WTC11 (cell line): ENCODE measurements at places on chromosomes 3 and 15. TPM values are rescaled to one million over a fixed set of nuclear protein-coding genes. Genes with fewer than 3 reads are reported as not detected.

- H3K27me3 ChIP-seq: no peaks in the 10 kb centered on the region
- H3K36me3 ChIP-seq: no peaks in the 10 kb centered on the region; the same call in 1 of the 2 replicates
- no peak overlapping the region for H3K4me3 ChIP-seq
- no peak overlapping the region for H3K27ac ChIP-seq
- no peak for DNase-seq
These were observed 20.4 kb downstream of the SLC7A14 start for GRCh38 chr3:170565495-170565894.

Gene GHSR
- total RNA-seq: not detected in 3 replicates

Gene MYH15
- total RNA-seq: 0.09 to 0.16 TPM (median 0.14 TPM) in 3 replicates

GRCh38 chr15:50100486-50100885 lies 18.5 kb downstream of the ATP8B4 start:
- no peak overlapping the region for H3K27ac ChIP-seq
- H3K36me3 ChIP-seq: no peaks in the 10 kb centered on the region
- no peak for DNase-seq
- no peaks in the 10 kb centered on the region; the same call in 1 of the 2 replicates for H3K27me3 ChIP-seq

GRCh38 chr3:191329654-191330529 lies at the start of gene UTS2B:
TSS of gene UTS2B (minus strand) at chr3:191330526. CDS start at chr3:191282189, 48,337 bp downstream.
- H3K4me1 ChIP-seq: peaks cover 47% of the 10 kb centered on the region
- H3K36me3 ChIP-seq: no peaks in the 10 kb centered on the region
- H3K27ac ChIP-seq: peak within 1 kb of the TSS; percentile 83
- H3K27me3 ChIP-seq: peaks cover 33% of the 10 kb centered on the region

Gene CCR9
- total RNA-seq: not detected in 3 replicates

- DNase-seq: no peak
- H3K36me3 ChIP-seq: no peaks in the 10 kb centered on the region
- H3K4me3 ChIP-seq: no peak overlapping the region
- no peak overlapping the region for H3K27ac ChIP-seq
- no peaks in the 10 kb centered on the region for H3K4me1 ChIP-seq
- no peaks in the 10 kb centered on the region for H3K27me3 ChIP-seq
These were observed 13.9 kb downstream of the AADAC start for GRCh38 chr3:151827816-151828215.

- no peaks in the 10 kb centered on the region for H3K36me3 ChIP-seq
- no peak overlapping the region for H3K27ac ChIP-seq
- no peak overlapping the region for H3K4me3 ChIP-seq
- no peak for DNase-seq
- peaks cover 16% of the 10 kb centered on the region for H3K4me1 ChIP-seq
These were observed 58.8 kb downstream of the ARNT2 start for GRCh38 chr15:80462836-80463512.

DNA sequence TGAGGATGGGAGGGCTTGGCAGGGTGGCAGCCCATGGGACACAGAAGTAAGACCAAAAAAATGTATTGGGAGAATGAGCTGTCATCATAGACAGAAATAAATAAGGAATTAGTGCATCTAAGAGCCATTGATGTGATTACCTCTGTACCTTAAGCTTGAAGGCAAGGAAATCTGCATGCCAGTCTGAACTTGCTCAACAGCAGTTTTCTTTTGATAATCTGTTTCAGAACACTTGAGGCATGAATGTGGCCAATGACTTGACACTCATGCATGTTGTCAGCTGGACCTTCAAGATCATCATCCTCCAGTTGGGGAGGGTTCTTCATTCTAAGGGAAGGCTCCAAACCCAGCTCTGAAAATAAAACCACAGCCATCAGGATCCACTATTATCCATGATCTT lies 148.5 kb downstream of the DCLK3 start:
- peaks cover 17% of the 10 kb centered on the region for H3K4me1 ChIP-seq
- H3K36me3 ChIP-seq: no peaks in the 10 kb centered on the region
- H3K27ac ChIP-seq: no peak overlapping the region
- no peak for DNase-seq
- H3K27me3 ChIP-seq: no peaks in the 10 kb centered on the region; the same call in 1 of the 2 replicates
- no peak overlapping the region for H3K4me3 ChIP-seq

Gene GOLGA8K
- total RNA-seq: 1.1 to 1.5 TPM (median 1.2 TPM) in 3 replicates

- peak; percentile 65 for DNase-seq
- no peaks in the 10 kb centered on the region for H3K36me3 ChIP-seq
- no peaks in the 10 kb centered on the region for H3K27me3 ChIP-seq
- H3K27ac ChIP-seq: no peak overlapping the region
These were observed 182.4 kb downstream of the SHQ1 start for GRCh38 chr3:72665701-72666446.

- H3K4me1 ChIP-seq: no peaks in the 10 kb centered on the region
- no peak for DNase-seq
- H3K4me3 ChIP-seq: no peak overlapping the region
- H3K27ac ChIP-seq: no peak overlapping the region
These were observed 199.1 kb upstream of the AZI2 start for GRCh38 chr3:28547677-28548076.

GRCh38 chr3:183583331-183584245 lies 28.1 kb upstream of the KLHL6 start:
- H3K4me3 ChIP-seq: no peak overlapping the region
- H3K36me3 ChIP-seq: no peaks in the 10 kb centered on the region
- no peaks in the 10 kb centered on the region for H3K27me3 ChIP-seq
- H3K4me1 ChIP-seq: peaks cover 18% of the 10 kb centered on the region
- H3K27ac ChIP-seq: no peak overlapping the region

GRCh38 chr3:38121451-38121831 lies 15.5 kb downstream of the ACAA1 start:
- H3K4me3 ChIP-seq: no peak overlapping the region
- H3K27ac ChIP-seq: no peak overlapping the region
- DNase-seq: no peak

- H3K4me3 ChIP-seq: no peak overlapping the region
- no peak overlapping the region for H3K27ac ChIP-seq
- no peaks in the 10 kb centered on the region for H3K36me3 ChIP-seq
These were observed 110.9 kb downstream of the FRMD5 start for GRCh38 chr15:44084171-44084570.

- peak overlapping the region; percentile 60; the same call in 1 of the 2 replicates for H3K27ac ChIP-seq
- DNase-seq: no peak
- peaks cover under 1% of the 10 kb centered on the region for H3K36me3 ChIP-seq
- no peaks in the 10 kb centered on the region for H3K27me3 ChIP-seq
- H3K4me1 ChIP-seq: peaks cover 22% of the 10 kb centered on the region
- H3K4me3 ChIP-seq: no peak overlapping the region
These were observed 70.1 kb downstream of the GPR160 start for GRCh38 chr3:170107941-170108340.

GRCh38 chr3:14918356-14918860 lies 29.0 kb upstream of the NR2C2 start:
- no peak overlapping the region for H3K27ac ChIP-seq
- no peaks in the 10 kb centered on the region for H3K36me3 ChIP-seq
- H3K4me1 ChIP-seq: peaks cover 6% of the 10 kb centered on the region
- no peak overlapping the region for H3K4me3 ChIP-seq

GRCh38 chr3:45566196-45566595 lies 28.4 kb upstream of the LIMD1 start:
- DNase-seq: no peak
- H3K4me1 ChIP-seq: peaks cover 22% of the 10 kb centered on the region
- H3K27me3 ChIP-seq: peaks cover 3% of the 10 kb centered on the region; the same call in 1 of the 2 replicates
- H3K36me3 ChIP-seq: peaks cover 4% of the 10 kb centered on the region
- H3K27ac ChIP-seq: no peak overlapping the region

DNA sequence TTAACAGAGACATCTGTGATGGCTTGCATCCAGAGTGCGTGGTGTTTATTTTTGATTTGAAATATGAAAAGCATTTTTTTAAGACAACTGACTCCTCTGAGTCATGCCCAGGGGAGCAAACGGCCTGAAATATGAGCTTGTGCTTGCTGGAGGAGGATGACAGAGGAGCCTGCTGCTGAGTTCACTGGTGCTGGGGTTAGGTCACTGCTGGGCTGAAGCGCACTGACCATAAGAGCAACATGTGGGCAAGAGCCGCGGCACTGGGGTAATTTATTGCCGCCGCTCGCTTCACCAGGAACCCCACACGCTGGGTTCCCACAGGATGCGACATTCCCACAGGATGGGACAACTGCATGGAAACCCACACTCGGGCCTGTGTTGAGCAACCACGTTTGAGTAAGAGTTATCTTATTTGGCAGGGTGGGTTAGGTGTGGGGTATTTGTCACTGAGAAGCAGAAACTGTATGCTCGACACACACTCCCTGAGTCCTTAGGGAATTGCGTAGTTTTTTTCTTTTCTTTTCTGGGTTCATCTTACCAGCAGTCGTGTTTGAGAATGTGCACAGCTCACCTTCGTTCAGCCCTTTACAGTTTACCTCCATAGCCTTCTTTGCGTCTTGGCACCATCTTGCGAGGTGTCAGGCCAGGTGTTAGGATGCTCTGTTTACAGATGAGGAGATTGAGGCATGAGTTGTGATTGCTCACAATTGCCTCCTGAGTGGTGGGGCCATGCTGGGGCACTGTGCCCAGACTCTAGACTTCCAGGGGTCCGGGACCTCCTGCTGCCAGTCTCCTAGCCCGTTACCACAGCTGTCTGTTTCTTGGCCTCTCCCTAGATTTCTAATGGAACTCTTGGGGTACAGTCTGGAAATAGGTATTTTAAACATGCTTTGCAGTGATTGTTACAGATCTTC lies 60.4 kb downstream of the SMAD3 start:
- H3K27me3 ChIP-seq: no peaks in the 10 kb centered on the region
- H3K36me3 ChIP-seq: no peaks in the 10 kb centered on the region
- peaks cover 46% of the 10 kb centered on the region for H3K4me1 ChIP-seq
- no peak for DNase-seq

- no peak overlapping the region for H3K4me3 ChIP-seq
- H3K27ac ChIP-seq: no peak overlapping the region
- no peaks in the 10 kb centered on the region for H3K36me3 ChIP-seq
- DNase-seq: no peak
These were observed 23.2 kb downstream of the SLC41A3 start for GRCh38 chr3:126060613-126061145.

Gene UTS2B
- total RNA-seq: 0.55 to 0.57 TPM in 2 of 3 replicates, not detected in the other

Gene APBA2
- 11.2 to 14.6 TPM (median 13.9 TPM) in 3 replicates for total RNA-seq

Gene PLXND1
- 56.7 to 63.9 TPM (median 57.4 TPM) in 3 replicates for total RNA-seq

DNA sequence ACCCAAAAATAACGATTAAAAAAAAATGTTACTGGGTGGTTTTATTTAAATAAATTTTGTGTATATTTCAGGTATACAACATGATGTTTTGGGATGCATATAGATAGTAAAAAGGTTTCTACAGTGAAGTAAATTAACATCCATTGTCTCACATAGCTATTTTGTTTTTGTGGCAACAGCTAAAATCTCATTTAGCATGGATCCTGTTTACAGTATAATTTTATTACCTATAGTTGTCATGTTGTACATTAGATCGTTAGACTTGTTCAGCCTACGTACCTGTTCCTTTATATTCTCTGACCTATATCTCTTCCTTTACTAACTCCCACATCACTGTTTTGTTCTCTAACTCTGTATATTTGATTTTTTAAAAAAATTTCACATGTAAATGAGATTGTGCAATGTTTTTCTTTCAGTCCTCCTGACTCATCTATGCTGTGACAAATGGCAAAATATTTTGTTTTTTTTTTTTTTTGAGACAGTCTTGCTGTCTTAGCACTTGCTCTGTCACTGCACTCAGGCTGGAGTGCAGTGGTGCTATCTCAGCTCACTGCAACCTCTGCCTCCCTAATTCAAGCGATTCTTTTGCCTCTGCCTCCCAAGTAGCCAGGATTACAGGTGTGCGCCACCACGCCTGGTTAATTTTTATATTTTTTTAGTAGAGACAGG lies 45.6 kb downstream of the OIP5 start:
- peak overlapping the region; percentile 28 for H3K27ac ChIP-seq
- DNase-seq: no peak
- H3K27me3 ChIP-seq: no peaks in the 10 kb centered on the region

Gene ROPN1
- not detected in 3 replicates for total RNA-seq

- no peaks in the 10 kb centered on the region for H3K36me3 ChIP-seq
- no peaks in the 10 kb centered on the region; the same call in 1 of the 2 replicates for H3K27me3 ChIP-seq
- no peak overlapping the region for H3K27ac ChIP-seq
These were observed 289.8 kb upstream of the ROPN1 start for GRCh38 chr3:124281453-124282316.

Gene ACSBG1
- 4.1 to 5.8 TPM (median 5.0 TPM) in 3 replicates for total RNA-seq

- H3K27me3 ChIP-seq: no peaks in the 10 kb centered on the region
- peaks cover 50% of the 10 kb centered on the region for H3K36me3 ChIP-seq
- peak; percentile 47 for DNase-seq
- H3K4me3 ChIP-seq: peak overlapping the region; percentile 85
- H3K4me1 ChIP-seq: peaks cover 55% of the 10 kb centered on the region
These were observed 1.4 kb downstream of the MFGE8 start for GRCh38 chr15:88911766-88912118.

Gene APOD
- 0.18 TPM in 1 of 3 replicates, not detected in the others for total RNA-seq

Gene SAXO2
- 1.9 to 3.8 TPM (median 2.7 TPM) in 3 replicates for total RNA-seq

DNA sequence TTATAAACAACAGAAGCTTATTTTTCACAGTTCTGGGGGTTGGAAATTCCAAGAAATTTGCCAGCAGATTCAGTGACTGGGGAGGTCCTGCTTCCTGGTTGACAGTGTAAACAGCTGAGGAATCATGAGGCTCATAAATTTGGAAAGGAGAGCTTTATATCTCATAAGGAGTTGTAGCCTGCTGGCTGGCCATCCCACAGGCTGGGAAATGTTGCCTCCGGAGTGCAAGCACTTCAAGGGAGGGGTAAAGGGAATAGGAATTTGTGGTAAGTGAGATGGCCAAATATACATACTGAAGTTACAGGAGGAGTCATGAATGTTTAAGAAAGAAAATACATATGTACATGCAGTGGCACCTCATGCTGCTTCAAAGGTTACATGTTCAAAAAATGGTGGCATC lies 217.2 kb upstream of the CBLB start:
- H3K36me3 ChIP-seq: no peaks in the 10 kb centered on the region
- H3K27me3 ChIP-seq: no peaks in the 10 kb centered on the region
- DNase-seq: no peak
- no peak overlapping the region for H3K27ac ChIP-seq
- H3K4me3 ChIP-seq: no peak overlapping the region
- peaks cover 3% of the 10 kb centered on the region; the same call in 1 of the 2 replicates for H3K4me1 ChIP-seq

Gene IMPG2
- total RNA-seq: 0.02 to 0.09 TPM (median 0.04 TPM) in 3 replicates

DNA sequence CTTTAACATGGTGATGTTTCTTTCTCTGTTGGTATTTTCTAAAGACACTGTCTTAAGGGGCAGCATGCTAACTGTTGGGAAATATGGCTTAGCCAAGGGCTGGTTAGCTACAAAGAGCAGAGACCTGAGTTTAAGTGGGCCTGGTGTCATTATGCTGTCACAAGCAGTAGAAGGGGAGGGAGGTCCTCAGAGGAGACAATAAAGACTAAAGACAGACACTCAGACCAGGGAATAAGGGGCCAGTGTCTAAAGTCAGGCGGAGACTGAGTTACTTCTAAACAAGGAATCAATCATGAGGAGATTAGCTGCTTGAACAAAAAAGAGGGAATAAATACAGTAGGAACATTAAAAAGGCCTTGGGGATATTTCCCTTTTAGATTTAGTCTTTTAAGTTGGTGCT lies 142.7 kb upstream of the DPPA4 start:
- no peaks in the 10 kb centered on the region for H3K27me3 ChIP-seq
- H3K4me1 ChIP-seq: peaks cover 15% of the 10 kb centered on the region
- 0 out of 2 replicates have a peak overlapping the region, but pooled peaks have one; percentile 12 for H3K27ac ChIP-seq
- no peak overlapping the region for H3K4me3 ChIP-seq
- DNase-seq: no peak
- H3K36me3 ChIP-seq: no peaks in the 10 kb centered on the region

Gene SSUH2
- 0.44 to 0.94 TPM (median 0.57 TPM) in 3 replicates for total RNA-seq

DNA sequence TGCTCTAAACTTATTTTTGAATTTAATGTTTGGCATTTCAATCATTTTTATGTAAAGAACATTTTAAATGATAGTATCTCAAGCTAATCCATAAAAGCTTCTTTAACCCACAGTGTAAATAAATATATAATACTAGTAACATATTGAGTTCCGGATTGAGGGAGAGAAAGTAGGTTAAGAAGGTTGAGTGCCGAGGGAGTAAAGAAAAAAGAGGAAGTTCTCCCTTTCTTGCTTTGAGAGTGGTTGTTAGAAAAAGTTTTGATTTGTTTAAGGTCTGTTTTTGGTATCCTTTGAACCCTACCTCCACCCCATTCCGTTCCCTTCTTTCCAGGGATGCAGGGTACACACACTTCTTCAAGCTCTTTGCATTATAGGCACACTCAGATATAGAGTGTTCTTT lies 130.8 kb downstream of the VPS8 start:
- H3K4me3 ChIP-seq: no peak overlapping the region
- no peaks in the 10 kb centered on the region for H3K27me3 ChIP-seq
- H3K27ac ChIP-seq: peak overlapping the region; percentile 34; the same call in 1 of the 2 replicates
- peaks cover 2% of the 10 kb centered on the region; the same call in 1 of the 2 replicates for H3K36me3 ChIP-seq
- DNase-seq: no peak
